ENCODE measurements at places on chromosomes 11 and 22.

DNA sequence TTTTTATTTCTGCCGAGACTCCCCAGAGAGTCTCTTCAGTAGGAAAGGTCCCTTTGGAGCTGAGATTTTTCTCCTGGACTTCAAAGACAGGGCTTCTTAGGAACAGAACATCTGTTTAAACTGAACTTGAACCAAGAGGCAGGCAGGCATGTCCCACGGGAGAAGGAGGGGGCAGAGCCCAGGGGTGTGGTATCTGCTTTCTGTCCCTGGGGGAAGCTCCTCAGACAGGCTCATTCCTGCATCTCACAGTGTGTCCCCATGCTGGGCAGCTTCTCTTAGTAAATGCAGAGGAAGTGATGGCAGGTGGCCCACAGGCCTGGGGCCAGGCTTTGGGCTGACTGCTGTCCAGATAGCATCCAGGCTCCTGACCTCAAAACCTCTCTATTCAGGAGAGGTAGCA is 47.3 kb downstream of the TSPAN18 start:
- peak overlapping the region; percentile 65 for H3K27ac ChIP-seq
- H3K4me3 ChIP-seq, result no peak overlapping the region
- no peaks in the 10 kb centered on the region for H3K27me3 ChIP-seq
- H3K36me3 ChIP-seq, result no peaks in the 10 kb centered on the region

DNA sequence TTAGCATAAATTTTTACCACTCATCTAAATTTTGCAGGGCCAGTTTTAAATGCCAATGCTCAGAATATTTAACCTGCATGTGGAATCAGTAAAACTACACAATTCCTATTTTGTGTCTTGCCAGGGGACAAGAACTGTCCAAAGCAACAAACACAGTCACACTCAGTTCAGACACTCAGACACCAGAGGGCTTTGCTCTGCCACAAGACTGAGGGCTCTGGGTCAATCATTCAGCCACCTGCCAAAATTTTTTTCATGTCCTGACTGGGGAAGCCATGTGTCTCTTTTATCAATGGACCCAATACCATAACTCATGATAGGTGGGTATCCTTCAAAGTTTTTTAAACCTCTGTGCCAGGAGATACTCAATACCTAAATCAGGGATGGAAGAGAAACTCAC is 304.0 kb upstream of the ANO3 start:
- H3K27me3 ChIP-seq, result no peaks in the 10 kb centered on the region
- H3K36me3 ChIP-seq, result no peaks in the 10 kb centered on the region
- H3K4me3 ChIP-seq, result no peak overlapping the region
- no peaks in the 10 kb centered on the region for H3K4me1 ChIP-seq

DNA sequence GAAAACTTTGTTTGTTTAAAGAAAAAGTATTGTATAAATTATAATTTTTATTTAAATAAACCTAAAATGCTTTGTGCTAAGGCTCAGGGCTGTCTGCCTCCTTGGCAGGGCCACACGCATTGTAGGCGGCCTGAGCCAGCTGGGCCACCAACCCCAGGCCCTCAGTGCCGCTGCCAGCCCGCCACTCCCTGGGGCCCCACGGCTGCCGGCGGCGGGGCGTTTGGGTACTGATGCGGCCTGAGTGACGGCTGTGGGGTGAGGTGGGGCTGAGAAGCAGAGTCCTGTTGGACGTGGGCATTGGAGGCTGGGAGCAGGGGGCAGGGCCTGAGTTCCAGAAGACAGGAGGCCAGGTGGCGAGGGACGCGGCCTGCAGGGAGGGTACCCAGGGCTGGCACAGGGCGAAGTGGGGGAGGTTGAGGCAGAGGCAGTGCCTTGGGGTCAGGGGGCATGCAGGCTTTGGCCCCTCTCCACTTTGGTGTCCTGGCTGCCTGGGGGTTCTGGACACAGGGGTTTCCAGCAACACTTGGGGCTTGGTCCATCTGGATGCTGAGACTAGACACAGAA is 58.3 kb downstream of the CERK start:
- H3K36me3 ChIP-seq, result peaks cover 5% of the 10 kb centered on the region
- no peaks in the 10 kb centered on the region for H3K4me1 ChIP-seq
- peak; percentile 54 for DNase-seq
- no peaks in the 10 kb centered on the region for H3K27me3 ChIP-seq
- no peak overlapping the region for H3K27ac ChIP-seq

DNA sequence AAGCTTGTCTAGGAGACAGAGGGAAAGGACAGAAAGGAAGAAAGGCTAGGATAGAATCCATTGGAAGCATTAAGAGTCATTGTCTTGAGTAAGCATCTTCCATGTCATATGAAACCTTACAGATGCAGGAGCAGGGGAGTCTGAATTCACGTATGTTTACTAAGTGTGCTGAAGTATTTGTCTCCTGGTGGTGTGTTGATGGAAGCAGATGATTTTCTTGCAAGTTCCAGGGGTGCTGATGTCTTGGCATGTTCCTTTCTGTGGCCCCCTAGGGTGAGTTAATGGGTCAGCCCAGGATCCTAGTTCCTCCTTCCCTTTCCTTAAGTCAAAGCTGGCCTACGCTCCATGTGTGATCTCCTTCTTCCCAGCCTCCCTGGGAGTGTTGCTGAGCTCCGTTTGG is 110.2 kb downstream of the TEAD1 start:
- H3K4me3 ChIP-seq, result no peak overlapping the region
- H3K27me3 ChIP-seq, result no peaks in the 10 kb centered on the region
- no peak overlapping the region for H3K27ac ChIP-seq
- H3K4me1 ChIP-seq, result peaks cover 1% of the 10 kb centered on the region
- no peaks in the 10 kb centered on the region for H3K36me3 ChIP-seq

GRCh38 chr11:110075847-110076208 is 17.4 kb upstream of the ZC3H12C start:
- H3K4me3 ChIP-seq, result no peak overlapping the region
- DNase-seq, result no peak
- H3K36me3 ChIP-seq, result no peaks in the 10 kb centered on the region
- H3K27ac ChIP-seq, result no peak overlapping the region
- peaks cover 8% of the 10 kb centered on the region for H3K4me1 ChIP-seq

GRCh38 chr22:39428597-39429071 is 28.2 kb upstream of the MGAT3 start:
- peaks cover 9% of the 10 kb centered on the region for H3K4me1 ChIP-seq
- DNase-seq, result peak; percentile 28
- H3K27me3 ChIP-seq, result no peaks in the 10 kb centered on the region
- no peak overlapping the region for H3K27ac ChIP-seq
- H3K4me3 ChIP-seq, result no peak overlapping the region

- peaks cover 25% of the 10 kb centered on the region for H3K4me1 ChIP-seq
- no peak for DNase-seq
- H3K36me3 ChIP-seq, result no peaks in the 10 kb centered on the region
- H3K27ac ChIP-seq, result no peak overlapping the region
- no peak overlapping the region for H3K4me3 ChIP-seq
- no peaks in the 10 kb centered on the region for H3K27me3 ChIP-seq
These were observed 15.2 kb downstream of the KCNQ1OT1 start for GRCh38 chr11:2684581-2684980.

GRCh38 chr11:44747316-44747715 is 20.6 kb downstream of the TSPAN18 start:
- H3K36me3 ChIP-seq, result no peaks in the 10 kb centered on the region
- H3K27ac ChIP-seq, result no peak overlapping the region
- no peak overlapping the region for H3K4me3 ChIP-seq
- peaks cover 15% of the 10 kb centered on the region for H3K4me1 ChIP-seq
- peak; percentile 1 for DNase-seq
- H3K27me3 ChIP-seq, result no peaks in the 10 kb centered on the region

DNA sequence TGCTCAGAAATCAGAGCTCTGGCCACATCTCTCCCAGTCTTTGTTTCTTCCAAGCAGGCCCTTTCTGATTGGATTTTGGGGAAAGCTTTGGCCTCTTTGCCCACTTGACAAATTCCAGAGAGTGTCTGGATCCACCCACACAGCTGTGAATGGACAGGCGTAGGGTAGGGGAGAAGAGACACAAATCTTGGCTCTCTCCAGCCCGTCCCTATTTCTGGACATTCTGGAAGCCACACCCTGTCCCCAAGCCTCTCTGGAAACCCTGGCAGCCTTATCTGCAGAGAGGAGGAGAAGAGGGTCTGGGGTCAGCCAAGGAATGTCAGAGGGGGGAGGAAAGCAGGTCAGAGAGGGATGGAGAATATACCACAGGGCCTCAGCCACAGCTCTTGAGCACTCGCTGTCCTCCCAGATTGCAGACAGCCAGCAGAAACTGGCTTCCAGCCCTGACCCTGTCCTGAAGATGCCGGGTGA is 59.5 kb upstream of the WNT11 start:
- no peaks in the 10 kb centered on the region for H3K27me3 ChIP-seq
- peak; percentile 61 for DNase-seq
- H3K36me3 ChIP-seq, result no peaks in the 10 kb centered on the region
- H3K4me3 ChIP-seq, result no peak overlapping the region

DNA sequence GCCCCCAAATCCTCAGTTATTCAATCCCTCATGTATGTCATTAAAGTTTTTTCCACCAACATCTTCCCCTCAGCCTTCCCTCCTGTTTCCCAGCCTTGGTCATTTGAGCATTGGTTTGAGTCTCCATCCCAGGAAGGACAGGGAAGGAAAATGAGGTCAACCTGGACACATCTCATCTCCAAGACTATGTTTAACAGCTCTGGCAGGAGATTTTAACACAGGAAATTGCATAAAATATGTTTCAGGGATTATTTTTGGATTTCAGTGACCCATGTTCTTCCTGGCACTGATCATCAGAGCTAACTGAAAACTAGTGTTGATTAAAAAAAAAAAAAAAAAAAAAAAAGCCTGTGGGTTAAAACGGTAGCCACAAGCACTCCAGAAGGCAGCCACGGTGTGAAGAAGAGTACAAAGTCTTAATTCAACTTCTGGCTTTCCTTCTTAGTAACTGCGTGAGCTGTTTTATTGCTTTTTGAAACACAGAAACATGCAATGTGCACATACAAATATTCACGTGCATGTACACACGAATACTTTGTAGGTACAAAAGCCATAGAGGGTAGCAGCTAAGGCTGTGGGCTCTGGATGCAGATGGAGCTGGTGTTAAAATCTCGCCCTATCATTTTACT is 164.4 kb upstream of the DDI1 start:
- no peak overlapping the region for H3K4me3 ChIP-seq
- H3K27ac ChIP-seq, result no peak overlapping the region
- DNase-seq, result no peak
- H3K27me3 ChIP-seq, result no peaks in the 10 kb centered on the region
- no peaks in the 10 kb centered on the region for H3K4me1 ChIP-seq

DNA sequence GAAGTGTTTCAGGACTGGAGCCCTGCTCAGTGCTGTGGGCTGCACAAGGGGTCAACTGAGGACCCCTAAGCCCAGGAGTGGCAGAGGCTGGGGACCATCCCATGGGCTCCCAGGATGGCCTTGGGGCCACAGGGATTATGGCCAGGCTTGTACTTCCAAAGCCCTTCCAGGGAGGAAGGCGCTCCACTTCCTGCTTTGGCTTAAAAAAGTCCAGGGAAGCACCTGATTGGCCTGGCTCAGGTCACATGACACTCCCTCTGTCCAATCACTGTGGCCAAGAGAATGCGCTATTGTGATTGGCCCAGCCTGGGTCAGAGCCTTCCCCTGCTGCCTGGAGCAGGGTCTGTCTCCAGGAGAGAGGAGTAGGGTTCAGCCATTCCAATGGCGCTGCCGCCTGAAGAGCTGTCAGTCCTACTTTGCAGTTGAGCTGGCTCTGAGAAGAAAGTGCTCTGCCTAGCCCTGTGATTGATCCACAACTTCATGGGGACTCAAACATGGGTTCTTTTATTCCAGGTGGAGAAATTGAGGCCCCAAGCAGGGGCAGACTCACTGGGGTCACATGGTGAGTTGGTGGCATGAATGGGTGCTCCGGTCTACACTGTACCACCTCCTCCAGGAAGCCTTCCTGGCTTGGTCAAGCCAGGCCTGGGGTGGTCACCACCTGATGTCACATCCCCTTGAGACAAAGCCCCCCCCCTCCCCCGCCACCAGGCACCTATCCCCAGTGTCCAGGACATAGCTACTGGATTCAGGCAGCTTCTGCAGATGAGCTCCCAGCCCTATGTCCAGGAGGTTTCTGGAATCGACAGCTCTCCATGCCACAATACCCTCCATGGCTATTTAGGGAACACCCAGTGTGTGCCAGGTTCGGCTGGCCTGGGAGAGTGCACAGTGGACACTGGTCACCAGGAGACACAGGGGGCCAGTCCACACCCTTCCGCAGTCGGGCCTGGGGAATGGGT is 48.2 kb downstream of the RTN4R start:
- DNase-seq, result no peak
- no peaks in the 10 kb centered on the region for H3K4me1 ChIP-seq
- H3K27ac ChIP-seq, result no peak overlapping the region
- no peaks in the 10 kb centered on the region for H3K27me3 ChIP-seq
- no peaks in the 10 kb centered on the region for H3K36me3 ChIP-seq

All from lung (tissue), 17 donors.